Stimulated activated CD4-positive, alpha-beta T cell treated with anti-CD3 and anti-CD28 coated beads, Interleukin-2, amount 100 ng/mL, for 24 hours (primary cell): ENCODE measurements at places on chromosomes 11 and 22.

DNA sequence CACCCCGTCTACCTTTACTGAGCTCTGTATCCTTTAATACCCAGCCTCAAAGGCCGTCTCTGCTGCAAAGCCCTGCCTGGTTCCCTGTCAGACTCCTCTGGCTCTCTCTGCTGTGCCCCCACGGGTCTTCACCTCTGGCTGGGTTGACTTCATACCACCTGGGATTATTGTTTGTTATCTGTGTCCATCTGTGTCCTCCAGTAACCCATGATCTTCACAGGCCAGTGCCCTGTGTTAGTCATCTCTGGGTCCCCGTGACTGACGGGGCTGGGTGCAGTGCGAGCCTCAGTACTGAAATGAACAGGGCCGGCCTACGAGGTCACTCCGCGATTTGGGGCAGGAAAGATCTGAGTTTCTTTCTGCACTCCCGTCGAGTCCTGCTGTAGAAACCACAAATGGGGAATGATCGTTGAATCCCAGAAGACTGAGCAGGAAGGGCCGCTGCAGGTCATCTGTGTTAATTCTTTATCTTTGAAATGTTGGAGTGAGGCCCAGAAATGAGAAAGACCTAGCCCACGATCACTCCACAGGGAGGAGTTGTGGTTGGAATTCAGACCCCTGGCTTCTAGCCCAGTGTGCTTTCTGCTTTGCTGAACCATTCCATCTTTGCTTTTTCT lies 12.3 kb upstream of the TUB start:
- DNase-seq, result no peak

- no peak for DNase-seq
Observed at GRCh38 chr11:46895821-46896220, 22.5 kb downstream of the LRP4 start.

DNA sequence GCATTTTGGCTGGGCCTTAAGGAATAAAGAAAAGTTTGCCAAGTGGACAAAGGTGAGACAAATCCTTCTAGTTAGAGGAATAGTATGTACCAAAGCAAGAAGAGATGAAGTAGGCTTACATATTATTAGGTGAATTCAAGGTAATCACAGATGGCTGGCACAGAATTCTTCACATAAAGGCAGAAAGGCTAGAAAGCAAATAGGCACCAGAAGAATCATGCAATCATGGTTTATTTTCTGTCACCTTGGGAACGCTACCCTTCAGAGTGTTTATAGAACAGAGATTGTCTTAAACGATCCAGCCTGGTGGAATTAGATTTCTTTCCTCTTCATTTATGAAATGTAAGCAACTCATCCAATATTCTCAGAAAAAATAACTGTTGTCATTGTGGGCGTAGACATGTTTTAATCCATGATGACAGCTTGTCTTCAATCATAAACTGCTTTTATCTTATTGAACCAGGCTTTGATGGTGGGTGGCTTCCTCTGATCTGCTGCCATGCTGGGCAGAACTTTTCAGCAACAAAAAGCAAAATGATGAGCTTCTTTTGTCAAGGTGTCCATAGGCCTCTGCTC lies 49.0 kb upstream of the CSNK2A3 start:
- no peak for DNase-seq

GRCh38 chr22:37220543-37220981 lies 8.3 kb upstream of the SSTR3 start:
- DNase-seq, result no peak

GRCh38 chr11:68979931-68980775 lies 633 bp downstream of the MRGPRD start:
- DNase-seq, result no peak

- no peak for DNase-seq
Observed at GRCh38 chr11:110631551-110631950, 80.7 kb downstream of the ARHGAP20 start.

DNA sequence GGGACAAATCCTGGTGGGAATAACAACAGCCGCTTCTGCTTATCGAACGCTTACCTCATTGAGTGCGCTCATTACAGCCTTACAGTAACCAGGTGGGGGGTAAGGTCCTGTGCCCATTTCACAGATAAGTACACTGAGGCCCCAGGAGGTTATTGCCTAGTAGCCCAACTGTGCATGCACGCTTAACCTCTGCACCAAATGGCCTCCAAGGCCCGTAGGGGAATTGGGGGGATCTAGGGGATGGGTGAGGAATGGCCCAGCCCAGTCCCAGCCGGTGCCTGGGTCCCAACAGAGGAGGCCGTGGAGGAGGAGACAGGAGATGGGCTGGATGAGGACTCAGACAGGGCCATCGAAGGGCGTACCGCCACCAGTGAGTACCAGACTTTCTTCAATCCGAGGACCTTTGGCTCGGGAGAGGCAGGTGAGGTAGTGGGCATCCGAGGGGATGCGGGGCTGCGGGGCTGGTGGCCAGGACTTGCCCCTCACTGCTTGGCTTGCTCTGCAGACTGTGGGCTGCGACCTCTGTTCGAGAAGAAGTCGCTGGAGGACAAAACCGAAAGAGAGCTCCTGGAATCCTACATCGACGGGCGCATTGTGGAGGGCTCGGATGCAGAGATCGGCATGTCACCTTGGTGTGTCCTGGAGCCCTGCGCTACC lies 7.3 kb downstream of the F2 start:
- no peak for DNase-seq

DNA sequence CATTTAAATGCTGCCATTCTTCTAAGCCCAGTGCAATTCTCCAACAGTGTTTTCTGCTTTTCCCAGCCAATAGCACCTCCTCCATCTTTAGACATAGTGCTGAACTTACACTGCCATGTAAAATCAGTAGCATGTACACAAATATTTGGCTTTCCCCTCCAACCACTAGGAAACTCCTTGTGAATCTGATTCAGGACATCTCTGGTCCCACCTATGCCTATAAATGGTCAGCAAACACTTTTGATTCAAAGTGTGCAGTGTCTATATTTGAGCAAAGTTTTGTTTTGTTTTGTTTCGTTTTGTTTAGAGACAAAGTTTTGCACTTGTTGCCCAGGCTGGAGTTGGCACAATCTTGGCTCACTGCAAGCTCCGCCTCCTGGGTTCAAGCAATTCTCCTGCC lies 24.8 kb downstream of the YPEL4 start:
- DNase-seq, result no peak

- DNase-seq, result no peak
Observed at GRCh38 chr22:22043296-22044078, 60.9 kb upstream of the TOP3B start.

GRCh38 chr11:128897826-128898225 lies 6.7 kb downstream of the KCNJ5 start:
- DNase-seq, result no peak

GRCh38 chr22:43158778-43159483 lies 7.6 kb downstream of the TSPO start:
- no peak for DNase-seq

DNA sequence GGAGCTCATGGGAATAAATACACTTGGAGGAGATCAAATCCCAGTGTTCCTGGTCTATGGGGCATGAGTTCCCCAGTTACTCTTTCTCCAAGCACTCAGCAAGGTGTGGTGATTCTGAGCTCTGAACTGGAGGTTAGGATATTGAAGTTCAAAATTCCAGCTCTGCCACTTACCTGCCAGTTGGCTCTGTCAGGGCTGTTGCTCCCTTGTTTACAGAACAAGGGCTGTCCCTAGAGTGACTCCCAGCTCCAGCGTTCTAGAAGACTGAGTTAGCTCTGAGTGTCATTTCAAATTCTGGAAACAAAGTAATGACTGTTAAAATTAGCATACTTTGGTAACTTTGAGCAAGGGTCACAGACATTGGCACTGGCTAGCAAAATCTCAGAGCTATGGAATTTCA lies 69.7 kb upstream of the ZBED5 start:
- DNase-seq, result no peak

DNA sequence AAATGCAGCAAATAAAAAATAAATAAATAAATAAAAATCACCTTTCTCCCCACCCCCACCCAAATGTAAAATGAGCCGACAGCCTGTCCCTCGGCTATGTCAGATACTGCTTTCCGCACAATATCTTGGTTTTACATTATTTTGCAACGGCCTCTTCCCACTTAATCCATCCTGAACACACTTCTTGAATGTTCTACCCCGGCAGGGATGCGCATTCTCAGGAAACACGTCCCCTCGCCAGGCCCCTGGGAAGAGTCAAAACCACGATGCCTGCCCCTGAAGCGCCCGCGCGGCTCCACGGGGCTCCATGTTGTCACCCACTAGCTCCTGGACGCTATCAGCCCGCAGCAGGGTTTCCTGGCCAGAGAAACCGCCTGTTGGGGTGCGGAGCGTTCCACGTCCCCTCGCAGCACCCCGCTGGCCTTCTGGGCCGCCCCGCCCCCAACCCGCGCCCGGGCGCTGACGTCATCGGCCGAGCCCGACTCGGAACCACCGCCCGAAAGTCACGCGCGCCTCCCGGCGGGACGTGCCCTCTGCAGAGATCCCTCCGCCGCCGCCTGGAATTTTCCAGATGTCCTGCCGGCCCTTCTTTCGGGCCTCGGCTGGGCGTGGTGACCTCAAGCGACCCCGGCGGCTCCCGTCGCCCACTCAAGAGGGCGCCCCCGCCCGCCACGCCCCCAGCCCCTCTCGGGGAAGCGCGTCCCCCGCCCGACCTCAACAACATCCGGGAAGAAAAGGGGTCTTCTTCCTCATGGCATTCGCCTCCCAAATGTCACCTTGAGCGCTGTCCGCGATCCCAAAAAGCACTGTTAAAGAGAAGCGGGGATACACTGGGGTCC lies 585 bp upstream of the NEAT1 start:
- peak; percentile 94 for DNase-seq

- DNase-seq, result peak; percentile 52
Observed at GRCh38 chr11:75350743-75351540, 519 bp downstream of the ARRB1 start.

DNA sequence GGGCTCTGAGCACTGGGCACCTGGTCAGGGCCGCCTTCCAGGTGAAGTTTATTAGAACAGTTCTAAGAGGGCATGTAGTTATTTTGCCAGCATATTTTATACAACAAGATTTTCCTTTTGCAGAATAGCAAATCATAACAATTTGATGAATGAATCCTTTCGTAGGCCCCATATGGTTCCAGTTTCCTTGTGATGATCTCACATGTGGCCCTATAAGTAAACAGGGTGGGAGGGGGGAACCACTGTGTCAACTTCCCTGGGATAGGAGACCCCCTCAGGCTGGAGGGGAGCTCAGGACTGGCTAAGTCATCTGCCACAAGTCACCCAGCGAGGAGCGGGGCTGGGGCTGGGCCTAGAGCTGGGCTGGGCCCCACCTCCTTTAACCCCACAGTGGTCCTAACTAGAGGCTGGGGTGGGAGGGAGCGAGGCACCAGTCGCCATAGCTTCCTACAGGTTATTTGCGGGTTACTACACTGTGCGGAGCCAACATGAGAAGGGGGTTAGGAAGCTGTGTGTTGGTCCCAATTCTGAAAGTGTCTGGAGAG lies 4.2 kb downstream of the FBLN1 start:
- DNase-seq, result no peak

GRCh38 chr22:49913446-49913845 lies 4.8 kb downstream of the ALG12 start:
- no peak for DNase-seq

GRCh38 chr11:30120045-30120589 lies 103.3 kb upstream of the KCNA4 start:
- no peak for DNase-seq

GRCh38 chr11:66362481-66363147 lies 8.9 kb downstream of the SLC29A2 start:
- DNase-seq, result no peak

DNA sequence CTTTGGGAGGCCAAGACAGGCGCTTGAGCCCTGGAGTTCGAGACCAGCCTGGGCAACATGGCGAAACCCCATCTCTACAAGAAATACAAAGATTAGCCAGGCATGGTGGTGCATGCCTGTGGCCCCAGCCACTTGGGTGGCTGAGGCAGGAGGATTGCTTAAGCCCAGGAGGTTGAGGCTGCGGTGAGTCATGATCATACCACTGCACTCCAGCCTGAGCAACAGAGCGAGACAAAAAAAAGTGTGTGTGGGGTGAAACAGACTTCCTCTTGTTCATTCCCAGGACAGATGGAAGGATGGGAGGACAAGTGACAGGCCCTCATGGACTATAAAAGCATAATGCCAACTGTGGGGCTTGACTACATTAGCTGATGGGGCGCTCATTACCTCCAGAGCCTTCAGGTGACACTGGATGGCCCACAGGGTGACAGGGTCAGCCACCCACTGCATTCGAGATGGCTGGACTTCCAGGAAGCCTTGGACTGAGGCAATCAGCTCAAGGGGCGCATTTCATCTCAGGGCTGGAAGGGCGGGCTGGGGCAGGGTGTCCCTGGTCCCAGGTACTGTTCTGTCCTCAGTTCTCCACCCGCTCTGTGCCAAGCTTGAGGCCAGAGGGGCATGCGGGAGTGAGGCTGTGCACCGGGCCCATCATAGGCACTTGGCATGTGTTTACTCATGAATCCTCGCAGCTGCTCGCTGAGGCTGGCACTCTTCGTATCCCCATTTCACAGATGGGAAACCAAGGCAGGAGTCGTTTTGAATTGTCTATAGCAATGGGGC lies 12.5 kb downstream of the NPTXR start:
- DNase-seq, result no peak

GRCh38 chr22:19068784-19069271 lies 53.4 kb downstream of the DGCR2 start:
- no peak for DNase-seq

GRCh38 chr11:94303966-94304958 lies at the start of gene IZUMO1R:
Gene IZUMO1R, plus strand, starts transcription at chr11:94304580. Its CDS starts 1,057 bp downstream, at chr11:94305637.
- no peak for DNase-seq

DNA sequence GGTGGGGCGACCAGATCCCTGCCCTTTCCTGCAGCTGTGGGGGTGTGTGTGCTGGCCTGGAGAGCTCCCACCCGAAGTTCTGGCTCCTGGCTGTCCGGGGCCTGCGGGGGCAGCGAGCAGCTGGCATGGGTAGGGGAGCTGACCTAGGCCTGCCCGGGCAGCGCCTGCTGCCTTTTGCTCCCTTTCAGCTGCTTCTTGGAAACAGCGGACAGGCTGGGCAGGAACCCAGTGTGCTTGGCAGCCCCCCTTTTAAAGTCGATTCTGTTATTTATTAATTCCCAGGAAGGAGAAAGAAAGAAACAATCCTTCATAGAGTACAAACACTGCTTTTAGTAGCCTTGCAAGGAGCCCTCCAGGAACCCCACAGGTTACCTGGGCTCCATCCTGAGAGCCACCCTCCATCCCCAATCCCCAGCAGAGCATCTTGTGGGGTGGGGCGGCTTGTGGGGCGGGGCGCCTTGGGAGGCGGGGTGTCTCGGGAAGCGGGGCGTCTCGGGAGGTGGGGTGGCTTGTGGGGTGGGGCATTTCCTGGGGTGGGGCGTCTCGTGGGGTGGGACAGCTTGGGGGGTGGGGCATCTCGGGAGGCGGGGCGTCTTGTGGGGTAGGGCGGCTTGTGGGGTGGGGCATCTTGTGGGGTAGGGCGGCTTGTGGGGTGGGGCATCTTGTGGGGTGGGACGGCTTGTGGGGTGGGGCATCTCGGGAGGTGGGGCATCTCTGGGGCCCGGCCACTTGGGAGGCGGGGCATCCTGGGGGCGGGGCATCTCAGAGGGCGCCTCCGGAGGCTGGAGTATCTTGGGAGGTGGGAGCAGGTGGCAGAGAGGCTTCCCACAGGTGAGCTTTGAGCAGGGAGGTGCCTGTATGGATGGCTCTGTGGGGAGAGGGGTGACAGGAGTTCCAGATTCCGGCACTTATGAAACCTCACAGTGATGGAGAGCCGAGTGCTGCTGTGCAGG lies 7.0 kb downstream of the CD81 start:
- DNase-seq, result peak; percentile 29

- DNase-seq, result no peak
Observed at GRCh38 chr22:17938484-17938924, 85.9 kb downstream of the MICAL3 start.

GRCh38 chr11:2352420-2352819 lies 24.7 kb upstream of the CD81 start:
- DNase-seq, result no peak
